ENCODE measurements at places on chromosomes 6 and 20.
A peak's percentile ranks its signal among the peaks of the same experiment; 100 is the strongest.

DNA sequence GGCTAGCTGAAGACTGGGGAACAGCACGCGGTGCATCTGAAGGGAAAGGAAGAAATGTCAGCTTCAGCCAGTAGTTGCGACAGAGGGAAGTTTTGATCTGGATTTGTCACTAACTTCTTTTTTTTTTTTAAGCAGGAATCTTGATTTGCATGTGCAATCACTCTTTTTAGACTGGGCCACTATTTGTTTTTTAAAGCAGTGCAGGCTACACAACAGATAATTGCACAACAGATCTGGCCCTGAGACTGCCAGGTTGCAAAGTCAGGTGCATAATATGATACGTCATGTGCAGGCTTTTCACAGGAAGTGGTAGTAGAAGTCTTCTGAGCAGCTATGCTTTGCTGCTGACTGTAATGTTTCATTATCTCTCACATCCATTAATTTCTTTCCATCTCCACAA lies 13.5 kb downstream of the PFDN4 start:
- no peak for DNase-seq

DNA sequence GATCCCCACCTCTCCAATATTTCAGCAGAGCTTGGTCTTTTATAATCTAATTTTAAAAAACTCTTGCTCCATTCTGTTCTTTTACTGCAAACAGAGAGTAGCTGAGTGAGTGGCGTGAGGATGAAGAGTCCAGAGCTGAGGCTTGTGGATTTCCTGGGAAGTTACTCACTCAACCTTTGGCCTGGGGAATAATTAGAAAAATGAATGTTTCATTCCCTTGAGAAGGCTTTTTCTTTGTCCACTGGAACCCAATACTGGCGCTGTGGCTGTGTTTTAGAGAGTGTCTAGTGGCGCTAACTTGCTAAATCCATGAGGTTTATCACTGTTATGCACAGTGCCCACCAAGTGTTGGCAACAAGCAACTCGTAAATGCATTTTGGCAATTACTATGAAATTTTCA lies 251.5 kb downstream of the HIVEP2 start:
- no peak for DNase-seq

DNA sequence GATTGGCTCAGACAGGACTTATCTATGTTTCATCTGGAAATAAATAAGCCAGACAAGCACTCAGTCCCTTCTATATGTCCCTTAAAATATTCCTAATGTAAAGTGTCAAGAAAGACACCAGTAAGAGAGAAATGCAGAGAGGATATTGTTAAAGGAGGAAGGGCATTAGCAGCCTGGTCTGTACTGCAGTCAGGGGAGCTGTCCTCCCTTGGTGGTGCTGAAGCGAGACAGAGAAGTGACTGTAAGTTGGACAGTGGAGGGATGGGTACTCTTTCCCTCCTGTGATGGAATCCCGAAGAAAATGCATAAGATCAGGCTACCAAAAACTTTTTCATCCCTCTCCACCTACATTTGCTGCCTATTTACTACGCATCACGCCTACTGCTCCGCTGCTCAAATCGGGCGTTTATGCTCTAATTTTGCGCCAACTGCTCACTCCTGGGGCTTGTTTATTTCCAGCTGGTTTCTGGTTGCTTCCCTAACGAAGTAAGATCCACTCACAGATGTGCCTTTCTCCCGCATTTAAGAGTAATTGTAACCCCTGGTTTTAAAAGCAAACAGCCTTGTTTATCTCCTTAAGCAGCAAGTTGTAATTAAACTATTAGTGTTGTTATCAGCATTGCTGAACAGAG lies 35.2 kb downstream of the PHACTR1 start:
- peak; percentile 11 for DNase-seq

DNA sequence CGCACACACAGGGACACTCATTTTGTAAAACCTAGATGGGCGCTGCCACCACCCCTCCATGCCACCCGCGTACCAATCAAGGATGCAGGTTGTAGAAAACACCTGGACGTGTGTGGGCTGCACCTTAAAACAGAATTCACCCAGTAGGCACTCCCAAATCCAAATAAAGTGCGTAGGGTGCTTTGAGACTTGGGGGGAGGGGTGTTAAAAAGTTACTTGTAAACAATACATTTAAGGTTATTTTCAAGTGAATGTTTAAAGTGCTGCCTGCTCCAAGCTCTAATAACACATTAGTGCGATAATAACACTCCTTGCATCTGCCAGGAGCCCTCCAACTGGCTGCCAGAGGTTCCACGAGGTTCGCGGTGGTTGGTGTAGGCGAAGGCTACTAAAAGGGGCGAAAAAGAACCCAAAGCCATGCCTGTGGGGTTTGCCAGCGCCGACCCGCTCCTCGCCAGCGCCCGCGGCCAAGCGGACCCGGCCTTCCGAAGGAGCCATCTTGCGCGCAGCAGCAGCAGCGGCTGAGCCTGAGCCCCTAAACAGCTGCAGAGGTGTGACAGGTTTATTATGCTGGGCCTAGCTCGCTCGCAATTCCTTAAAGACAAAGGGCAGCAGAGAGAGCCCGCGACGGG lies 11.5 kb downstream of the FOXC1 start:
- no peak for DNase-seq

DNA sequence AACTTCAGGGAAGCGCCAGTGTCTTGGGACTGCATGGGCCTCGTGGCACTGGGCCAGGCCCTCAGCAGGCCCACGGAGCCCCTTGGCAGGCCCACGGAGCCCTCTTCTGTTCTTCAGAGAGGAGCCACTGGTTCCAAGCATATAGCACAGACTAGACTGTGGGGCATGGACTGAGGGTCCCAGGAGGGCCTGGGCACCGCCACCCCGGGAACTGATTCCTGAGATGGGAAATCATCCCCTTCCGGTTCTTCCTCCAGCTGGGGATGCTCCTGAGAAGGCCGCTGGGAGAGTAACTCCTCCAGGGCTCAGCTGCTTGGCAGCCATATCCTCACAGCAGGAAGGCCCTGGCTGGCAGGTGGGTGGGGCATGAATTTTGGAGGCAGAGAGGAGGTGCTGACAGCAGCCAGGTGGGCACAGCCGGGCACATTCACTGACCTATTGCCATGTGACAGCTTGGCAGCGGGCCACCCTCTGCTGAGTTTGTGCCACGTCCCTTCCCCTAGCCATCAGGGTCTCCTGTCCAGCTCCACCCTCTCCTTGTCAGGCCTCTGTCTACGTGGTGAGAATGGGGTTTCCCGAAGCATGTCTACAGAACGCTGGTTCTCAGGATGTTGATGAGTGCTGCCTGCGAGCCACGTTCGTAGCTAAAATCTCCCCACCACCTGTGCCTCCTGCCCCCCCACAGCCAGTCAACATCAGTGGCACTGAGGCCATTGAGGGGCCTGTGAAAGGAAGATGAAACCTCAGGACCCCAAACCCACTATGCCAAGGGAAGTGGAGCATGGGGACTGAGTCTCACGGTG lies 152.1 kb downstream of the TAF4 start:
- DNase-seq, result no peak

DNA sequence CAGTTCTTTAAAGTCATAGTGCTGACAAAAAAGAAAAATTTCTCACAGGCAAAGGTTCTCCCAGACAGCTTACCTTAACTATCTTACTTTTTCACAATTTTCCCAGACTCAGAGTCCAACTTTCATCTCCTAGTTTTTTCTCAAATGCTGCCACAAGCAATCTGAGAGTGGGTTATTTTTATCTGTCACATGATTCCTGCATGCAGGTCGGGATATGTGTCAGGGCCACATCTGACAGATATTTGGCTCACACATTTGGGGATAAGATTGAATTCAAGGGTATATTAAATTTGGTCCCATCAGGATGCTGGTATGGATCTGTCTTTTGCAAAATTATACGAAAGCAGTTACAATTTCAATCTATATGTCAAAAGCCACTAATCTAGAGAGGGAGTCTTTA lies 50.1 kb upstream of the SMIM29 start:
- no peak for DNase-seq

DNA sequence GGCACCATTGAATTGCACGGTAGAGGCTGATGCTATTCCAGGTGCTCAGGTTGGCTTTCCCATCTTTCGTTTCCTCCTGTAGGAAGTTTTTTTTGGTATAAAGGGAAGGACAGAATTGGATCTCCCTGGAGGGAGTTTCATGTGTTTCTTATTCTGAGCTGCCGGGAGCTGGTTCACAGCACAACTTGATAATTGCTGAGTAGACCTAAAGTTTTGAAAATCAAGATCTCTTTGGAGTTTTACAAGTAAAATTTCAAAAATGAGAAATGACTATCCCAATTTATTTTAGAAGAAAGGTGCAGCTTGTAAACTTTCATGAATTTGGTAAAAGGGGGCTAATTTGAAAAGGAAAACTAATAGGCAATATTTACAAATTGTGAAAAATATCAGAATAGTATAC lies 125.2 kb upstream of the ESR1 start:
- DNase-seq, result no peak

DNA sequence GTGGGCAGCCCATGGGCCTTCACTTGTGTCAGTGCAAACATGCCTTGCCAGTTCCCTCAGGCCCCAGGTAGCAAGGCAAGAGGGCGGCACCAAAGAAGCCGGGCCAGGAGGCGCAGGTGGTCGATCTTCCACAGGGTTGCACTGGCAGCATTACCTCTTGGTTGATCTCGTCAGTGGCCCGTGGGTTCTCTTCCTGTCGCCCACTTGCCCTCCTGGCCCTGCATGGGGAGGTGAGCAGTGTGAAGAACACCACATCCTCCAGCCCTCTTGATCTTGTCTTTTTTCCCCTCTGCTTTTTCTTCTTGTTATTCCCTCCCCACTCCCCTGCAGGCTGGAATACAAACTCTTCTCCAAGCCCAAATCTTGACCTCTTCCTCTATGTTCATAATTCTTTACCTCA lies 3.0 kb upstream of the CST11 start:
- DNase-seq, result no peak

DNA sequence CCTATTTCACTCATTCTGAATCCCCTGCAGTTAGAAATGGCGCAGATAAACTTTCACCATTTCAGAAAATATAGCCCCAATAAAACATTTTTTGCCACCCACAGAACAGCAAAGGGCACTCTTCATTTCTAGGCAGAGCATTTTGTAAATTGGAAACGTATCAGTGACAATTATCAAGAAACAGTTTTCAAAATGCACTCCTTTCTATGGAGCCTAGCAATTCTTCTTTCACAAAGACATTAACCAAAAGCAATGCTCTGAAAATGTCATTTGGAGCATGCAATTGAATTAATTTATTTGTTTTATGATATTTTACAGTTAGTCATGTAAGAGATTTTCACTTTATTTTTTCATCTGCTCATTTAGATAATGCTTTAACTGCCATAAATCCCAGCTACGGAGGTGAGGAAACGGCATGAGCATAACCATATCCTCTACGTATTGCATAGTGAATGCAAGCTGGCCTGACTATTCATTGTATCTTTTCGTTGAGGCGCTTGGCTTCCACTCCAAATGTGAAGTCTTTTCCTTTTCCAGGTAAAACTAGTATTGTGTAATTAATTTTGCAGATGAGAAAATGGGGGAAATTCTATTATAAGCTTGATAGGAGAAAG lies 813.4 kb downstream of the C6orf118 start:
- DNase-seq, result no peak

DNA sequence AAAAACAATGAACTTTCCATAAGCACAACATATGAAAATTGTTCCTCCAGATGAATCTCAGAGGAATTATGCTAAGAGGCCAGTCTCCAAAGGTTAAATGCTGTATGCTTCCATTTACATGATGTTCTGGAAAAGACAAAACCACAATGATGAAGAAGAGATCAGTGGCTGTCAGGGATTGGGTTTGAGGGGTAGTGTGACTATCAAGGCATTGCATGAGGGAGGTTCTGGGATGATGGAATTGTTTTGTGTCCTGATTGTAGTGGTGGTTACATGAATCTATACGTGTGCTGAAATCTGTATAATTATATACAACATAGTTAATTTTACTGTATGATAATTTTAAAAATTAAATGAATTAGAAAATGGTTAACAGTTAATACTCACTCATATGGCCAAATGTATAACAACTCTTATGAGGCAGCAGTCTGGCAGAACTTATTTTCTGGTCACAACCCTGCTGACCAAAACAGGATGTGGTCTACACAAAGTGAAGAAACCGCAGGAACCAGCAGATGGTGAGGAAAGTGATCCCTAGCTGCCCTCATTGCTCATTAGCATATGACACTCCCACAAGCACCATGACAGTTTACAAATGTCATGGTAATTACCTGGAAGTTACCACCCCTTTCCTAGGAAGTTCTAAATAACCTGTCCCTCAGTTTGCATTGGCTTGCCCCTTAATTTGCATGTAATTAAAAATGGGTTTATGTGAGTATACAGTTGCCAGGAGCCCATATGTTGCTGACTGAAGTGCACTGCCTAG lies 31.9 kb downstream of the NSFL1C start:
- peak; percentile 30 for DNase-seq

DNA sequence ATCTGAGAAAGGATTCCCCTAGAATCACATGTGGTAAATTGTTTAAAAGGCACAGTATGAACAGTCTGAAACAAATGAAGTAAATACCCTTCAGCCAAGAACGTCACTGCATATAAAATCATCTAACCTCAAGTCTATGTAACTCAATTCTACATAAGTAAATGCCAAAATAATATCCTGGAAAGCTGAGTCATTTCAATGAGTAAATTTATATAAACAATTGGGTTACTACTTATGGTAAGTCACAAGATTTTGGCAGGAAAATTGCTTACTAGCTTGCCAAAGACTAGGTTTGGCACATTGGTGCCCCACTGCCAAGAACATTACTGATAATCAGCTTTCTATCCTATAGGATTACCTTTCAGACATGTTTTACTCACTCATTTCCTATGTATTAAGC lies 8.4 kb downstream of the GMDS start:
- DNase-seq, result no peak

DNA sequence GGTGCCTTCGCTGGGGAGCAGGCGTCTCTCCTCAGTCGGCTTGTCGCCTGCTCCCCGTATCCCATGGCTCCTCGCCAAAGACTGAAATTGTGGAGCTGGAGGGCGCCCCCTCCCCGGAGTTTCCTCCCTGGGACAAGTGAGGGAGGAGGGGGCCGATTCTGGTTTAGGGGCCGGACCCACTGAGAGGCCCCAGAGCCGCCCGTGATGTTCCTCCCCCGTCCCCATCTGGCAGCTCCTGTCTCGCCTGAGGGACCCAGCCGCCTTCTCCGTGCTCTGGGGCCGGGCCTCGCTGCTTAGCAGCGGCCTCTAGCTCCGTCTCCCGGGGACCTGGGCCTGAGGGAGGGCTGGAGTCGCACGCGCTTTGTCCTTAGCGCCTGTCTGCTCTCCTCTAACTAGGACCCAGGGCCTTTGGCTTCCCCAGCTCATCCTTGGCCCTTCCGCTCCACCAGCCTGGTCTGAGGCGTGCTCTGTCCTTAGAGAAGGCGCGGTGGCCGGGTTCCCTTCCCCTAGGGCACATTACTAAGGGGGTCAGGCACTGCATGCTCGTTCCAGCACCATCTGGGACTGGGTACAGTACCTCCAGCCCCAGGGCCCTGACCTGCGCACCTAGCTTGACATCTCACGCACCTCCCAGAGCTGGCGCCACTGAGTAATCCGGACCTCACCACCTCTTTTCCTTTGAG lies 29.7 kb downstream of the SLC12A5 start:
- no peak for DNase-seq

GRCh38 chr6:26170181-26170580 lies 83.0 kb downstream of the HFE start:
- no peak for DNase-seq

GRCh38 chr20:45191926-45192325 lies 14.9 kb upstream of the SEMG1 start:
- DNase-seq, result no peak
